ENCODE measurements at places on chromosomes 4 and X.

DNA sequence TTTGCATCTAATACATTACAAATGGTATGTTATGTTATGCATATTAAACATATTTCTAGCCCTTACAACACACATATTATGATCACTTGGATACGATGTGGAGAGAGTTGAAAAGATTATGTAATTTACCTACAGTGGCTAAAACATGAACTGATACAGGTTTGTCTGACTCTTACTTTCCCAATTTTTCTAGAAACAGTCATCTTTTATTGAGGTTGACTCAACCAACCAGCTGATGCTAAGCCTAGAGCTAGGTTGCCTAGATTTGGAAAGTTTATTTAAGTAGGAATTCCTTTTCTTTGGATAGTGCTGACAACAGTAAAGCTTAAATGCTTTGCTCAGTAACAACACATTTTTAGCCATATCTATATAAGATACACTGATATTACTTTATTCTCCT lies 1215.1 kb downstream of the ADGRL3 start:
- DNase-seq = no peak

- no peak for DNase-seq
These were observed 164.7 kb downstream of the SOWAHB start for GRCh38 chr4:76733068-76733771.

- no peak for DNase-seq
These were observed 56.4 kb upstream of the NWD2 start for GRCh38 chr4:37188100-37188499.

GRCh38 chr4:151887031-151887815 lies 126.4 kb upstream of the GATB start:
- DNase-seq = no peak

GRCh38 chrX:54564936-54565335 lies 34.9 kb downstream of the GNL3L start:
- DNase-seq = no peak

DNA sequence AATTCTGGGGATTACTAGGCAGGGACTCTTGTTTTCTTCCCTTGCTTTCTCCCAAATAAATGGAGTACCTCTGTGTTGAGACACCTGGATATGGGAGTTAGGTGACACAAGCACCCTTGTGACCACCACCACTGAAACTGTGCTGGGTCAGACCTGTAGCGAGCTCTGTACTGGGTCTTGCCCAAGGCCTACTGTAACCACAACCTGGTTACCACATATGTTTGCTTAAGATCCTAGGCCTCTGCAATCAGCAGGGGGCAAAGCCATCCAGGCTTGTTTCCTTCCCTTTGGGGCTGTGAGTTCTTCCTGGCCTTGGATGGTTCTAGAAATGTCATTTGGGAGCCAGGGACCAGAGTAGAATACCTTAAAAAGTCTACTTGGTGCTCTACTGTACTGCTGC lies 49.4 kb downstream of the LPAR4 start:
- DNase-seq = no peak

GRCh38 chr4:37964734-37965457 lies 4.7 kb downstream of the PTTG2 start:
- DNase-seq = no peak

DNA sequence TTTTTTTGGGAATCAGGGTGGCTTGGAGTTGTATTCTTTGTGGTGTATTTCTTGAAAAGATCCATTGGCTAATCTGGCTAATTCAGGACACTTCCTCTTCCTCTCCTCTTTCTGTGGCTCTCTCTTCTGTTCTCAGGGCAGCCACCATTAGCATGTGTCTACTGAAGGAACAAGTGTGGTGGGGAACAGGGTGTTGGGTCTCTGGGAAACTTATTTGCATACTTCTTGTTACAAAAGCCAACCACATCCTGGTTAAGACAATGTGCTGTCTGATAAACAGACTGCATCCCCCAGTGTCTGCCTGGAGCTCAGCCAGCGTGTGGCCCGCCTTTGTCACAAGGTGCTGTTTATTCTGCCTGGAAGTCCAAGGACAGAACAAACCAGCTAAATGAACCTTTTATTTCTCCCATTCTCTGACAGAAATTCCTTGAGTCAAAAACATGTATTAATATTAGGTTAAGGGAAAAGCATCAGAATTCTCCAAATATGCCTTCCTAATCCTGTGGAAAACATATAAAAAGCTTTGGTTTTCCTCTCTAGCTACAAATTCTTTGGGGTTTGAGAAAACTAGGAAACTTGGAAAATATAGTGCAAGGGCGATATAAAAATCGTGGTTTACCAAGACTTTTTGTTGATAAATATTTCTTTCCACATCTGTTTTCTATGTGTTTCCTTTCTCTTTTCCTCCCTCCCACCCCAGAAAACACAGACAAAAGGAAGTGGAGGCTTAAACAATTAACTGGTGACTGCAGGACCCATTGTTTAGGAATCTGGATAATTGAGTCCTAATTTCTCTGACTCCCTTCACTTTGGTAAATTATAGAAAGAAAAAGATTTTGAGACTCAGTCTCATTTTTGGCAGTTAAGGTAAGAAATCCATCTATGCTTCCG lies 203.6 kb downstream of the SPRY1 start:
- no peak for DNase-seq

- DNase-seq = no peak
These were observed 27.2 kb downstream of the HTR2C start for GRCh38 chrX:114611018-114611619.

DNA sequence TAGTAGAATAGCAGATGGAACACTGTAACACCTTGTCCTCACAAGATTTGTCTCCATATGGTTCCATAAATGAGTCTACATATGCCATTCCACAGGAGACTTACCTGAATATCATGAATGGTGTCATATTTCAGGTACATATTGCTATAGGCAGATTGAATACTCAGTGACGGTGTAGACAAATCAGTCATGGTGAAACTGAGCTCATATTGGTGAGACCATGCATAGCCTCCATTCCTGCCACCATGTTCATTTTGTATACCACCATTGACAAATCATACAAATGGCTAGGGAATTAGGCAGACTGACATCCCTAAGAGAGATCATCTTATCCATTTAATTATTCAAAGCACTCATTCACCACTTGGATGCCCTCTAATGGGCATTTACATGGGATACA lies 38.0 kb upstream of the SPP1 start:
- no peak for DNase-seq

DNA sequence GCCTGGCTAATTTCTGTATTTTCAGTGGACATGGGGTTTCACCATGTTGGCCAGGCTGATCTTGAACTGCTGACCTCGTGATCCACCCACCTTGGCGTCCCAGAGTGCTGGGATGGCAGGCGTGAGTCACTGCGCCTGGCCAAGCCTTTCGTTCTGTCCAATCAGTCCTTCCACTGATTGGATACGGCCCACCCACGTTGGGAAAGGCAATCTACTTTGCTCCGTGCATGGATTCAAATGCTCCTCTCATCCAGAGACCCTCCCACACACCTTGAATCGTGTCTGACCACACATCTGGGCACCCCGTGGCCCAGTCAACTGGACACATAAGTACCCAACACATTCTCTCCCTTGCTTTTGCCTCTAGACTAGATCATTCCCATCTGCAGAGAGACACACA lies 74.9 kb downstream of the CRLF2 start:
- no peak for DNase-seq

GRCh38 chrX:802846-803245 lies 172.3 kb downstream of the SHOX start:
- DNase-seq = no peak

DNA sequence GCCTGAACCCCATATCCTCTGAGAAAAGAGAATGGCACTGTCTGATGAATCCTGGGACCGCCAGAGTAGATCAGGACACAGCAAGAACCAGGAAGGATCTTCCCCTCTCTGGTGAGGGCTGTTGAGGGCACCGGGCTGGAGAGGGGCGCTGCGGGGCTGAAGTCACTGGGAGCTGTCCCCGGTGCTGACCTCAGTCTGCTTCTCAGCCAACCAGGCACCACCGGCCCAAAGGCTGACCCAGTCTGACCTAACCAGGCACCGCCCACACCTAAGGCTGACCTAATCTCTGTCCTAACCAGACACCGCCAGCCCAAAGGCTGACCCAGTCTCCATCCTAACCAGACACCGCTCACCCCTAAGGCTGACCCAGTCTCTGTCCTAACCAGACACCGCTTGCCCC lies 82.8 kb downstream of the CPZ start:
- no peak for DNase-seq

DNA sequence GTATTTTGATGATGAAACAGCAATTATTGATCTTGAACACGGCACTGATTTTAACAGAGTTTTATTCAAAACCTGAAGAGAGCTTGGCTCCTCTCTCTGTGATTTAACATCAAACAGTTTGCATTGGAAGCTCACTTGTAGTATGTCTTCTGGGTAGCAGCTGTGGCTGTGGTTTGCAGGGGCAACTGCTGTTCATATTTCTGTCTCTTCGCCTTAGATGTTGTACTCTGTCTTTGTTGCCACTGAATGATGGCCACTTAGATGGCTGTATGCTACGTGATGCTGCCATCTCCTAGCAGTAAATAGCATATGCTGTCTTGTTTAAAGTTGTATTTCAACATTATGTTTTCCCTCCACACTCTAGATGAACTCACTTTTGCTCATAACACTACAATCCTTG lies 1743.0 kb upstream of the TENM3 start:
- no peak for DNase-seq

Data from cortex of kidney (tissue), 1 donor.